ENCODE measurements at places on chromosomes 12 and 14. TPM values are rescaled to one million over a fixed set of nuclear protein-coding genes. Genes with fewer than 3 reads are reported as not detected.

The DDIT3 gene
- total RNA-seq: 60.3 TPM

The APOLD1 gene
- 9.2 TPM for total RNA-seq

GRCh38 chr12:92784797-92785562 is 82.2 kb downstream of the PLEKHG7 start:
- DNase-seq: peak; percentile 80

GRCh38 chr14:32434180-32434579 is 105.1 kb downstream of the AKAP6 start:
- DNase-seq: no peak

All from fibroblast of the aortic adventitia (primary cell).